SHP77 treated with DMSO at 0.1 percent for 48 hours (cell line): ENCODE measurements at places on chromosomes 3 and 15.

DNA sequence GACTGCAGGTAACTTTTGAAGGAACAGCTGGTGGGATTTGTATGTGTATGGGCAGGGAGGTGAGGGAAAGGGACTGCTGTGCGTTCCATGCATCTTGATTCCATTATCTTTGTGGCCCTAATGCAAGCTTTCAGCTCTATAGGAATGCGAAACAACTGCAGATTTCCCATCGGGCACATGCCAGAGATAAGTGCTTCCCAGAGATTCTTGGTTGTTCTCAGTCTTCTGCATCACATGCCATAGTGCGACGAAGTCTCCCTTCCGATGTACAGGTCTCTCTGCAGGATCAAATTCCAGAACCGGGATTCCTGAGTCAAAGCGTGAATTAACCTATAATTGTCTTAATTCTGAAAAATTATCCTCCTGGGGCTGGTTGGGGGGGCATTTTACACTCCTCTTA is 72.6 kb upstream of the NSMCE3 start:
- no peak for DNase-seq

- no peak for DNase-seq
These were observed 39.7 kb downstream of the ESYT3 start for GRCh38 chr3:138474163-138474562.

GRCh38 chr3:7881946-7882345 is 619.7 kb upstream of the LMCD1 start:
- DNase-seq, result no peak

DNA sequence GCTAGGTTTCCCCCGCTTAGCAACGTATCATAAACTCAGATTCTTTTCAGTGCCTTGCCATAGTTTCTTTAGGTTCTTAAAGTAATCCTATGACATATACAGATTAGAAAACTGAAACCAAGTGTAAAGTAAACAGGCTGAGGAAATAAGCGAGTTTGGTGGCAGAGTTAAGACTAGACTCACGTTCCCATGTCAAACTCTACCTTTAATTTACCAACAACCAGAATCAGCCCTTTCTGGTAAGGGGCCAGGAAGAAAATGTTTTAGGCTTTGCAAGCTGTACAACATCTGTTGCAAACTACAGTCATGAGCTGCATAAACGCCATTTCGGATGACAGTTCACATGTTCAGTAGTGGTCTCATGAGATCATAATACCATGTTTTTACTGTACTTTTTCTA is 128.0 kb upstream of the PRICKLE2 start:
- no peak for DNase-seq

DNA sequence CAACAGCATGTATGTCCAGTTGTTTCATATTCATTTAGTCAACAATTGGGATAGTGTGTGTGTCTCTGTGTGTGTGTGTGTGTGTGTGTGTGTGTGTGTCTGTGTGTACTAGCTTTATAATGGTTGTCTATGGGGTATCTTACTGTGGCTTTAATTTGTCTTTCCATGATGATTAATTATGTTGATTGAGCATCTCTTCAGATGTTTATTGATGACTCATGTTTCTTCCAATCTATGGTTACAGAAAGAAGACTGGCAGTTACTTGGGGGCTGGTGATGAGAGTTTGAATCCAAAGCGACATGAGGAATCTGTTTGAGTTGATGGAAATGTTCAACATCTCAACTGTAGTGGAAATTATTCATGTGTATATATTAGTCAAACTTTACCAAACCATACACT is 440.1 kb downstream of the ZNF385D start:
- DNase-seq, result no peak

DNA sequence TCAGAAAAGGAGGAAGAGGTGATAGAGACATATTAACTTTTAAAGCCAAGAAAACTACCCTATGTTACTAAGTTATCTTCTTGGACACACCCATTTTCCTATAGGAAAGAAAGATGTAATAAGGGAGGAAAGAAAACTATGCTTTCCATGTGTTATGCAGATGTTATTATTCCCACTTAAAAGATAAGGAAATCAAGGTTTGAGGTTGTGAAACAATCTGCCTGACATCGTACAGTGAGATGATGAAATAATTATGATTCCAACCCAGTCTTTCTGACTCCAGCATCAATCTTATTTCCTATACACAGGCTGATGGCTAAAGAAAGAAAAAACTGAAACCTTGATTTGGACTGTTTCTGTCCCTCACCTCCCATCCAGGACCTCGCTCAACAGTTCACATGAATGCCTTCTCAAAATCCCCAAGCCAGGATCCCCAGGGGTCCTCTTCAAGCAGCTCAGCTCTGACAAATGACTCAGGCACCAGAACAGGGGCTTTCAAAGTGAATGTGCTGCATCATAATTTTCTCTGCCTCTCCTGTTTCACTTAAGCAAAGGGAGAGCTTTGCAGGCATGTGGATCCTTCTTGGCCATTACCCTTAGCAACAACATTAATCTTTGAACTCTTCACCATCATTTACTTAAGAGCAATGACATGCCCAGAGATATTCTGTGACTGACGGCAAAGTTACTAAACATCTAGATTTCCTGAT is 12.4 kb upstream of the EID1 start:
- DNase-seq, result no peak

DNA sequence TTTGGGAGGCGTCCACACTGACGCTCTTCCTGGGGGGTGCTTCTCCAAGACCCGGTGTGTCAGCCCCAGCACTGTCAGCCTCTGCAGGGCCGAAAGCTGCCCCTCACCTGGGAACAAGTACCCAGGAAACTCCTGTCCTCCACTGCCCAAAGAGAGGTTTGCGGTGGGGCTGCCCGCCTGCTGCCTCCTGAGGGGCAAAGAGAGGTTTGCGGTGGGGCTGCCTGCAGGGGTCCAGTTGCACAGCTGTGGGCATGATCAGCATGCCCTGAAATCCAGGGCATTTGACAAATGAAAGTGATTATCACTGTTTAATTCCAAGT is 15.1 kb upstream of the SNRPA1 start:
- DNase-seq, result no peak

DNA sequence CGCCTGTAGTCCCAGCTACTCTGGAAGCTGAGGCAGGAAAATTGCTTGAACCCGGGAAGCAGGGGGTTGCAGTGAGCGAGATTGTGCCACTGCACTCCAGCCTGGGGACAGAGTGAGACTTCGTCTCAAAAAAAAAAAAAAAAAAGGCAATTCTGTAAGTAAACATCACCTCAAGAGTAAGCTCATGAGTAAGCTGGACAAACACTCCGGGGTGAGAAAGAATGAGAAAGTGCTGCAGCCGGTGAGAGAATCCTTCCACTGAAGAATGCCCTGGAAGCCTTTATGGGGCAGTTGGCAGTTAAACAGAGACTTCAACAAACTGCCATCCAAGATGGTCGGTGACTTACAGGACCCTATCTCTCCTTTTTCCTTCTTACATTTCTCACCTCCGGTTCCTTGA is 47.5 kb downstream of the FEZF2 start:
- no peak for DNase-seq

- no peak for DNase-seq
These were observed 7.7 kb downstream of the RBM15B start for GRCh38 chr3:51398595-51399310.

DNA sequence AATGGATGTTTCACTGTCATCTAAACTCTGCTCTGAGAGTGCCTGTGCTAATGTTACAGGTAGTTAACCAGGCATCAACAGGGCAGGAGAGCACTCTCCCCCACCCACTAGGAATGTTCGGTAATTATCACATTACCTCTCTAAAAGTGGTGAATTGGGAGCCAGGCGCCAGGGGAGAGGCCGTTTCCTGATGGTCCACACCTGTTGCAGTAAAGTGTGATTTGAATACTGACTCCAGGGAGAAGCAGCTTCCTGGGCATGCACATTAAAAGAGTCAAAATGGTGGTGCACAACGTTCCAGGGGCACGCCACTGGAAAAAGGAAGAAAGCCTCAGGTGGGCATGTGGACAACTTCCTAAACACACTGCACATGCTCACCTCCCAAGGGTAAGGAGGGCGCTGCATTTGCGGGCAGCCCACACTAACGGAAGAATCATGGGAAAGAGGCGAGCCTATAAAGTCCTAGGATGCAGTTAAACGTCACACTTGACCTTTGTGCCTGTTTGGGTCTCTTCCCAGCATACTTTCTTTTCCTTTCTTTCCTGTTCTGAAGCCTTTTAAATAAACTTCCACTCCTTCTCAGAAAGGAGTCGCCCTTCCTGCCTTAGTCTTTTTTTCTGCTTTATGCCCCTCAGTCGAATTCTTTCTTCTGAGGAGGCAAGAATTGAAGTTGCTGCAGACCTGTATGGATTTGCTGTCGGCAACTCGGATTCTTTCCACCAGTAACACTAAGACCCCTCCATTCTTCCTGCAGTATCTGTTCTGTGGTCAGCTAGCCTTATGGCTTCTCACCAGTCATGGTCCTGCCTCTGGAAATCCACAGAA is 28.9 kb upstream of the GPD1L start:
- DNase-seq, result no peak

DNA sequence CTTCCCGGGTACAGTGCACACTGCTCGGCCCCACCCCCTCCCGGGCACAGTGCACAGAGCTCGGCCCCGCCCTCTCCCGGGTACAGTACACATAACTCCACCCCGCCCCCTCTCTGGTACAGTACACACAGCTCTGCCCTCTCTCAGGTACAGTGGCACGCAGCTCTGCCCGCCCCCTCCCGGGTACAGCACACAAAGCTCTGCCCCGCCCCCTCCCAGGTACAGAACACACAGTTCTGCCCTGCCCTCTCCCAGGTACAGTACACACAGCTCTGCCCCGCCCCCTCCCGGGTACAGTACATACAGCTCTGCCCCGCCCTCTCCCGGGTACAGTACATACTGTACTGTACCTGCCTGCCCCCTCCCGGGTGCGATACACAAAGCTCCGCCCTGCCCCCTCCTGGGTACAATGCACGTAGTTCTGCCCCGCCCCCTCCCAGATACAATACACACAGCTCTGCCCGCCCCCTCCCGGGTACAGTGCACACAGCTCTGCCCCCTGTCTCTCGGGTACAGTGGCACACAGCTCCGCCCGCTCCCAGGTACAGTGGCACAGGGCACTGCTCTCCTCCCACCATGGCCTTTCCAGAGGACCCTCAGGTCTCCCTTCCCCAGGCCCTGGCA is 16.4 kb upstream of the PRR20G start:
- peak; percentile 57 for DNase-seq

DNA sequence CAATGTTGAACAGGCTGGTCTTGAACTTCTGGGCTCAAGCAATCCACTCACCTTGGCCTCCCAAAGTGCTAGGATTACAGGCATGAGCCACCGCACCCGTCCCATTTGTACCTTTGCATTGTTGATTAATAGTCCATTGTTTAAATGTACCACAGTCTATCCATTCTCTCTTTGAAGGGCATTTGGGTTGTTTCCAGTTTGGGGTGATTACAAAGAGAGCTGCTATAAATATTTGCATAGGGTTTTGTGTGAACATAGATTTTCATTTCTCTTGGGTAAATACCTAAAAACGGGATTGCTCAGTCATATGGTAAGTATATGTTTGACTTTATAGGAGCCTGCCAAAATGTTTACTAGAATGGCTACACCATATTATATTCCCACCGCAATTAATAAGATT is 13.7 kb upstream of the PTPRG start:
- DNase-seq, result no peak

DNA sequence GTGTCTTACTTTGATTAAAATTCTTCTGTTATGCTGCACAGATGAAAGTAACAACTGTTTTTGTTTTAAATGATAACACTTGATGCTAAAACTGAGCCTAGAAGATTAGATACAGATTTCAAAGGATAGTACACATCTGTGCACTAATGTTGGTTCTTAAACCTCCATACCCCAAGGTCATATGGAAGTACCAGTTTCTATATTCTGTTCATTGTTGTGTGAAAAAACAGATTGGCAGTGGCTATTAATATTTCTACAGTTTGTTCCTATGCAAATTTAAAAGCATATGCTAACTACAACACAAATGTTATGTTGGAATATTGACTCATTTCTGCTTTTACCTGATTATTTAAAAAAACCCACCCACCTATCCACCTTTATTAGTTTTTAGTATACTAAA is 32.0 kb upstream of the GBE1 start:
- no peak for DNase-seq

GRCh38 chr3:177213801-177214535 is 16.7 kb upstream of the TBL1XR1 start:
- no peak for DNase-seq

- no peak for DNase-seq
These were observed 493.4 kb upstream of the ALCAM start for GRCh38 chr3:104873331-104873730.

GRCh38 chr3:72432246-72432645 is 416.0 kb downstream of the SHQ1 start:
- no peak for DNase-seq

GRCh38 chr3:9935966-9936510 is 2.4 kb downstream of the CRELD1 start:
- DNase-seq, result no peak

DNA sequence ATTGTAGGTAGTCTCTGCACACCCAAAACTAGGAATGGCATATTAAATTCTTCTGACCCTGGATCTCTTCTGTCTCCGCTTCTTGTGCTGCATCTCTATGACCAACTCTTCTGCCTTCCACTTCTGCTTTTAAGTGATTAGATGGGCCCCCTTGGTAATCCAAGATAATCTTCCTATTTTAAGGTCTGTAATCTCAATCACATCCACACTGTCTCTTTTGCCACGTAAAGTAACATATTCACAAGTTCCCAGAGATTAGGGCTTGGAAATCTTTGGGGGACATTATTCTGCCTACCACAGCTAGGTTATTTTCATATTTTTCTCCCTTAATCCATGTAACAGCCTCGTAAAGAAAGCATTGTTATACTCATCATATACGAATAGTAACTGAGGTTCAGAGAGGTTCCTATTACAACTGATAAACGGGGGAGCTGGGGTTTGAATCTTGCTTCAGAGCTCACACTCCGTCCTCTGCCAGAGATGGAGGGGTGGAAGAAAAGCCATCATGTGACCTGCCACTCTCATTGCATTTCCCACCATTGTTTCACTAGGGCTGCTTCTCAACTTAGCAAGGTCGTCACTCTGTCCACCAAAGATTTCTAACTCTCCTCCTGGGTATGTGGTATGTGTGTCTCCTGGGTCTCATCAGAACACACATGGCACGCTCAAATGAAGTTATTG is 6.6 kb upstream of the CD47 start:
- no peak for DNase-seq

GRCh38 chr15:82699726-82700125 is 9.9 kb downstream of the AP3B2 start:
- DNase-seq, result no peak

DNA sequence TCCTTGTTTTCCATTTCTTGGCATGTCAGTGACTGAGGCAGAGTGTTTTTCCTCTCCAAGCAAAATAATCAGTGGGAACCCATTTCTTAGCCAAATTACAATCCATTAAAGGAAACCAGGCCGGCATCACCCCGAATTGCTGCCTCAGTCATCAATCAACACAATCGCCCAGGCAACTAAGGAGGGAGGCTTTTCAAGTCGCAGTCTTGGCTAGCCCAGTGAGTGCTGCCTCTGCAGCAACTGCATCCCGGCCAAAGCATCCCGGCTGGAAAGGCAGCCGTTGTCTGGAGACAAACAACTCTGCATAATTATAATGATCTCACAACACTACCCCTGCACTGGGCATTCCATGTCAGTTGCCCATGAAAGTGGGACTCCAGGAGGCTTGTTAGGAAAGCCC is 213.5 kb upstream of the PRICKLE2 start:
- no peak for DNase-seq
